ENCODE measurements at places on chromosomes 3 and 15.

- no peak for DNase-seq
Observed at GRCh38 chr3:41598402-41599126, 363.3 kb downstream of the ULK4 start.

GRCh38 chr15:31405200-31405920 is 78.7 kb downstream of the KLF13 start:
- DNase-seq: no peak

DNA sequence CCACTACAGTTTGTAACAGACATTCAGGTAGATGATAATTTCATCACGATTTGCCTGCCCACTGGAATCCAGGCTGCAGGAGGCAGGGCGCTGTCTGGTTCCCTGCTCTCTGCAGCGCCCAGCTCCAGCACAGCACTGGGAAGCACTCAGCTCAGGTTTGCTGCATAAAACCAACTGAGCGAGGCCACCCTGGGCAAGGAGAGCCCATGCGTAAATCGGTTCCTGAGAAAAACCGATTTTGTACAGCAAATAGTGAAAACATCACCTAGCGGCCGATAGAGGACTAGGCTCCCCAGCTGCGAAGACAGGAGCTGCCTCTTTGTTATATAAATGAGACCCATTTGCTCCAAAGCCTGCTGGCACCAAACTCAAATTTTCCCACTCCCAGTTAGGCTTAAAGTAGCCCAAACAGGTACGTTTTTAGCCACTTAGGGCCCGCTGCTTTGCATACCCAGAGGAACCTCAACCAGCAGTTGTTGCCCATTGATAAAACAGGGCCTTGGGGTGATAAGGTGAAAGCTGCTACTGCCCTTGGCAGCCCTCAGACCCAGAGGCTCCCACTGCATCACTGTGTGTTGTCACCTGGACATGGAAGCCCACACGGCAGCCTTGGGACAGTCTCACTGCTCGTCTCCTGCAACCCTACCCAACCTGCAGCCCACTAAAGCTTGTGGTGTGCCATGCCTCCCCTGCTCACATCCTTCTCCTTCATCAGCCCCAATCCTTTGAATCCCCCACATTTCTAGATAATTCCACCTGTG is 47.5 kb downstream of the ALDH1L1 start:
- no peak for DNase-seq

DNA sequence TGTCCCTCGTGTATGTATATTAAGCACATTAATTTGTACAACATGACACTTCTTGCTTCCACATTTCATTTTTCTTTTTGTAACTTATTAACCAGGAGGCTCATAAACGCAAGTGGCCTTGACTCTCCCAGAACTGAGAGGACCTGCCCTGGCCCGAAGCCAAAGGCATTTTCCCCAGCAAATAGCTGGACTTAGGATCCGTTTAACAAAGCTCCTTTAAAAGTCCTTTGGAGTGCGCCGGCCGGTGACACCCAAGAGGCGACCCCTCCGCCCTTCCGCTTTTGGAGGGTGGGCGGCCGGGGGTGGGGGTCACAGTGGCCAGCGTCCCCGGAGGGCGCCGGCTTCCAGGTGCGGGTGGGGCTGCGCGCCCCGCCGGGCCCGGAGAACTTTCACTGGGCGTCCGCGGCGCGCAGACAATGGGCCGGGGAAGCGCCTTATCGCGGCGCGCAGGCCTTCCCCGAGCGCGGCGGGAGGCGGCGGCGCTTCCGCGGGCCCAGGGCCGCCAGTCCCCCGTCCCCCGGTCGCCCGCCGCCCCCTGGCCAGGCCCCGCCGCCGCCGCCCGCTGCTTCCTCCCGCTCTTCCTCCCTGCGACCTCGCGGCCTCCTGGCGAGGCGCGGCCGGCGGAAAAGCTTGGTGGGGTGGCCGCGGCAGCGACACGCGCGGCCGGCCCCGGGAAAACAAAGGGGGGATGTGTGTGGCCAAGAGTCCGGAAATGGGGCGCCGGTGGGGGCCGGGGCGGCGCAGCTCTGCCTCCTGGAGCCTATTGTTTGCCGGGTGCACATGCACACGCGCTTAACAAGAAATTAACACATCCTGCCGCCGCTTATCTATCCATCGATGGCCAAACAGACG is 613.4 kb downstream of the MCTP2 start:
- peak; percentile 87 for DNase-seq

DNA sequence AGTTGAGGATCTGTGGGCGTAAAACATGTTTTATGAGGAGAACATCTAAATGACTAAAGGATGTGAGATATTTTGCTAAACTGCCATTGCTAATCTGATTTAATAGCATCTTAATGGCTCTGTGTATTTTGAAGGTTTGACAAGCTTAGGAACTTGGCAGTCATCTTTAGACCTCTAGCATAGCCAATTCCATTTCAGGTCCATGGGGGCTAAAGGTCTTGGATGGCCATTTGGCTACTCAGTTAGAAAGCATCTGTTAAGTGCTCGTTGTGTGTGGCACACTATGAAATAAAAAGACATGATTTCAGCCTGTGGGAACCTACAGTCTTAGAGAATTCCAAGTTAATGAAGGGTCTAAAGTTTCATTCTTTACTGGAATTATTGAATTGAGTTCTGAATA is 236.2 kb downstream of the IL5RA start:
- no peak for DNase-seq

GRCh38 chr3:103389356-103389755 is 954.5 kb downstream of the ZPLD1 start:
- no peak for DNase-seq

GRCh38 chr15:51334011-51334451 is 4.4 kb downstream of the CYP19A1 start:
- no peak for DNase-seq

GRCh38 chr15:30904812-30905211 is 1.1 kb downstream of the FAN1 start:
- DNase-seq: no peak

DNA sequence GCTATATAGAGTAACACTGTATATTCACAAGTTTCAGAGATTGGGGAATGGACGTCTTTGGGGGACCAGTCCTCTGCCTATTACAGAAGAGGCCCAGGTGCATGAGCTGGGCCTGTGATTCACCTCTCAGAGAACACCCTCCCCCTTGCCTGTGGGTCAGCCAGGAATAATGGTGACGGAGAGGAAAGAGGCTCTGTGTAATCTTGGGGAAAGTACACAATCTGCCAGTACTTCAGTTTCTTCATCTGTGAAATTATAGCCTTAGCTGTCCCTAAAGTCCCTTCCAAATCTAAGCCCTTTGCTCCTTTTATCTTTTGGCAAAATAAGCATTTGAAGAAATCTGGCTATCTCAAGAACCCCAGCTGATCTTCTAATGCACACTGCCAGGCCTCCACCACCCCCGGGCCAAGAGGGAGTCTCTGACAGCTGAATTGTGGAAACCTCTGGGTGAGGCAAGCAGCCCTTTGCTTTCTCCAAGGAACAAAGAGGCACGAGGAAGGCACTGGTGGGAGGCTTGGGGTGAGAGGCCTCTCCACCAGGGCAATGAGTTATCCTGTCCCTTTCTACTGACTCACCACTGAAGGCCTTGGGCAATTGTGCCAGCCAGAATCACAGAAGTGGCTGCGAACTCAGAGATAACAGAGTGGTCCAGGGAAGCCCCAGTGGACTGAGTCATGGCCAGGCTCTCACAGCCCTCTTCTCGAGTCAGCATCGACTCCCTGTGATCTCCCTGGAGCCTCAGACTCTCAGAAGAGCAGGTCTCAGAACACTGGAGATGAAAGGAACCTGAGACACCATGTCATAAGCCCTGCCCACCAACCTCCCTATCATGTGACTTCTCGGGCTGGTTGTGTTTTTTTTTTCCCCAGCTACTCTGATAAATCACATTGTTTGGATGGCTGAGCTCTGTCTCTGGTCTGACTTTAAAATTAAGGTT is 31.8 kb downstream of the CCNL1 start:
- no peak for DNase-seq

DNA sequence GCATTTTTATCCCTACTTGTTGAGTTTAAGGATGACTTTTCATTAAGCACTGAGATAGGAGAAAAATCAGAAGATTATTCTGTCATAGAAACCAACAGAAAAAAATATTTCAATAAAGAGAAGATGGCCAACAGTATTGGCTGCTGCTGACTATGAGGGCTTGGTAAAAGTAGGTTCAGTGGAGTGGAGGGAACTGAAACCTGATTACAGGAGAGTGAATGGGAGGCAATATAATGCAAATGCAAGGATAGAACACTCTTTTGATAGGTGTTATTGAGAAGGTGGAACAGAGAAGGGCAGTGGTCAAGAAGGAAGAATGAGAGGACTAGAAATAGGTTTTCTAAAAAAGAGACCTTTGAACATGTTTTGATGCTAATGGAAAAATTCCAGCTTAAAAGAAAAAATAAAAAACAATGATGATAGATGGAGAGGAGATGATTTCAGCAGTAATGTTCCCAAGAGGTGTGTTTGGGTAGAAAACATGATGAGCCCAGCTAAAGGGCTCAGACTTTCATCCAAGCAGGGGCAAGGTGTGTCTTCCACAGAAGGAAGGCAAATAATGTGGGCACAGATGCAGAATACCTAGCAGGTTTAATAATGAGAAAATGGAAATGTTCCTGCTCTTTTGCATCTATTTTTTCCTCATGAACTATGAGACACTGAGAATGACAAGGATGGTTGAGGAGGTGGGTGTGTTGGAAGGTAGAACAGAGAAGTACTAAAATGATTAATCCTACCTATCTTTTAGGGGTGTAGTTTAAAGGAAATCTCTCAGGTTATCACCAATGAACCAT is 397.9 kb upstream of the GOLIM4 start:
- DNase-seq: no peak

GRCh38 chr3:105334138-105334882 is 32.4 kb upstream of the ALCAM start:
- DNase-seq: no peak

DNA sequence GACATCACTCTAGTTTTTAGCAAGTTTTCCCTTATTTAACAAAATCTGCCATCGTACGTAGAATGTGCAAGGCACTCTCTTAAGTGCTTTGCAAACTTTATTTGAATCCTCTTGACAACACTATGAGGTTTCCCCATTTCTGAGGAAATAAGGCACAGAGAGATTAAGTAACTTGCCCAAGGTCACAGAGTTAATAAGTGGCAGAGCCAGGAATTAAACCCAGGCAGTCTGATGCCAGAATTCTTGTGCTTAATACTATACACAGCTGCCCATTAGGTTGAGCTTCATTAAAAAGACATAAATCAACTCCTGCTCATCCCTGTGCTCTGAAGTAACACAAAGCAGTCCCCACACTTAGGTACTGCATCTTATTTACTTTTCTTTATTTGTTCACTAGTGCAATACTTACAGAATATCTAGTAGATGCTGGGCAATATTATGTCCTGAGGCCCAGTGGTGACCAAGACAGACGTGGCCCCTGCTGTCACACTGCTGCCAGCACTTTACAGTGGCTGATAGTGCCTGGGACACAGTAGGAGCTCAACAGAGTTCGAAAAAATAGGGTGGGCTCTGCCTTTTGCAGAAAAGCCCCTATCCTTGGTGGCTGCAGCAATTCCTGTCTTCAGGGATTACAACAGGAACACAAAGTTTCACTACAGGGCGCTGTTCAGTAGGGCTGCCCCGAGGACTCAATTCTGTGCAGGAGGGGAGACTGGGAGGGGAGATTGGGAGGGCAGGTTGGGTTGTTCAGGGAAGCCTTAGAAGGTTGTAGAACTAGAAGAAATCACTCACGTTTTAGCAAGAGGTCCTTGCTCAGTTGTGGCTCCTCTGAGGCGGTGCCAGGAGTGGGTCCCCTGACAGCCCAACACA is 138.3 kb upstream of the TPM1 start:
- DNase-seq: no peak

- no peak for DNase-seq
Observed at GRCh38 chr15:62270216-62270921, 105.3 kb upstream of the C2CD4B start.

GRCh38 chr3:170355738-170356595 is 1.5 kb upstream of the SKIL start:
- no peak for DNase-seq

DNA sequence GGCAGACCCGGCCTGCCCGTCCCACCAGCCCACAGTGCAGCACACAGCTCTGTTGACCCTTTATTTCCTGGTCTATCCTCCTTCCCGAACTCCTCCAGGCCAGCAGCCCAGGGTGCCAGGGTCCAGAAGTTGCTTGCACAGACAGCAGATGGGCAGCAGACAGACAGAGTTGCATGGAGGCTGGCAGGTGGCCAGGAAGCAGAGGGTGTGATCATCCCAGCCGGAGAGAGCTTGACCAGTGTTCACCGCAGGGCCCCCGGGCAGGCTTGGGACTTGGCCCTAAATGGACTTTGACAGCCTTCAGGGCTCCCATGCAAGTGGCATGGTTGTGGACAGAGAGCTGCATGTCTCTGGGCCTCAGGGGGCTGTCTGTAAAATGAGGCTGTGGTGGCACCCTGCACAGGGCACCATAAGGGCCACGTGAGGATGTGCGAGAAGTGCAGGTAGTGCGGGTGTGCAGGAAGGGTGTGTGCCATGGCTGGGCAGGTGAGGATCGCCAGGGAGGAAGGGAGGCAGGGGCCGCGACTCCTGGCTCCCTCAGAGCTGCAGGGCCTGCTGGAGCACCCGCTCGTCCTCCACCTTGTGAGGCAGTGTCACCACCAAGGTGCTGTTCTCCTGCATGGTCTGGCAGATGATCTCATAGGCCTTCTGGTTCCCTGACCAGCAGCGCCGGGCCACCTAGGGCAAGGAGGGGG is 6.3 kb upstream of the ZXDC start:
- no peak for DNase-seq

DNA sequence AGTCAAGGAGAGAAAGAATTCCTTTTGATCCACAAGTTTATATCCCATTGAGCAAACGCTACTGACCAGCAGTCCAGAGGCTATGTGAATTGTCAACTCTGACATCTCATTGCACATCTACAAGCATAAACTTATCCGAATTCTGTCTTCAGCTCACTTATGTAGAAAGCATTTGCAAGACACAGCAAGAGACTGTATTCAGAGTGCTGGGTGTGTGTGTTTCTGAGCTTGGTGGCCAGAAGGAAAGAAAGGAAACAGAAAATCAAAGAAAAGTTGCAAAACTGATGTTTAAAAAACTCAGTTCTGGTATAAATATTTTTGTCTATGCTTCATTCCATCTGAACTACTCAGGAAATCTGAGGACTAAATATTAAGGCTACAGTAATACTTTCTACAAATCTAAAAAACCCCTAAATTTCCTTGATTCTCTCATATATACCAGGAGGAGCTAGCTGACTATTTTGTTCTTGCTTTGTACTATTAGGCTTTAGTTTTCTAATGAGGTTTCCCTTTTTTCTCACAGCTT is 45.5 kb downstream of the LSAMP start:
- DNase-seq: no peak

DNA sequence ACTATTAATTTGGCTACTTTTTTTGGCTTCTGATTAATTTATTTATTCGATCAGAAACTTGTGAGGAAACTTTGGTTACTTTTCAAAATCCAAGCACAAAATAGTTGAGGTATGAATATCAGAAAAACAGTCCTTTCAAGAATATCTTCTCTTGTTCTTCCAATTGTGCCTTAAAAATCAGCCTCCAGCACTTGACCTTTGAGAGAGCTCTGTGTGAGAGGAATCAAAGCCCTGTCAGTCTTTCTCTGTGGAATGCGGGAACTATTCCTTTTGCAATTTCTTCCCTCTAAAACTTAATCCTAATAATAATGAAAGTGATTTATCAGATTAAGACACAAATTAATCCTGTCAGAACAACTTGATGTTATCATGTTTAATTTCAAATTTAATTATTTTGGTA is 185.9 kb downstream of the ABHD5 start:
- DNase-seq: no peak

Data from CMK (cell line).